NCI-H1436 treated with DMSO at 0.1 percent for 48 hours (cell line): ENCODE measurements at places on chromosomes 7 and 10.

DNA sequence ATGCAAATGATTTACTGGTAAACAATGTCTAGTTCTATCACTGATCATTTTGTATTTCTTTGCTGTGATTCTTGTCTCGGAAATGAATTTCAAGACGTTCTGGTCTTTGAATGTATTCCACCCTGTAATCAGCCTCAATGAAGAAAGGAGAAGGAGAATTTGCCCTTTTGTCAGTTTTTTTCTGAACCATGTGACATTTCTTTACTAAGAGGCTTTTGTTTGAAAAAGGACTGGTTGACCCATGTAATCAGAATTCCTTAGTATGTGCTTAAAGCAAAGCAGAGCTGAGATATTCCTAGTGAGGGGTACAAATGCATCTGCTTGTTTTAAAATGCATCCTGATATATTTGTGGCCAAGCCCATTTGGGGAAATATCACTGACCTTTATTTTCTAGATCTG, 581.6 kb downstream of the ETV1 start:
- no peak for DNase-seq

DNA sequence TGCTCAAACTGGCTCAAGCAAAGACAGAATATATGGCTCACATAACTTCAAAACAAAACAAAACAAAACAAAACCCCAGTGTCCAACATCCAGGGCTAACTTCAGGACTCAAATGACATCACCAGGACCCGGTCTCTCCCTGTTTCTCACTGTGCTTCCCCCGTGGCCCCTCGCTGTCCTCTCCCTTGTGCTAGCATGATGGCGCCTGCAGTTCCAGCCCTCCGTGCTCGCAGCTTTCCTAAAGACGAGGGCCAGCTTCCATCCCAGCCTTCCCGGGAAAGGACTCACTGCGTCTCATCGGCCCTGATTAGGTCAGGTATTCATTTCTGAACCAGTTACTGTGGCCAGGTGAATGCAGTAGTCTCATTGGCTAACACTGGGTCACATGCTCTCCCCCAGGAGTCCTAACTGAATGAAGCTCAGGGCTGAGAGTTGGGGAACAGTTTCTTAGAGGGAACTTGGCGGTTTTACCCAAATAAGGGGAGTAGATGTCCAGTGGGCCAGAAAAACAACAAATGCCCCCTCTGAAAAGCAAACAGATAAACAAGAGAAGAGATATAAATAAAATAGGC, 33.0 kb upstream of the CTBP2 start:
- no peak for DNase-seq

- no peak for DNase-seq
Measured at GRCh38 chr10:23826421-23826820, 382.5 kb upstream of the KIAA1217 start.

- DNase-seq = no peak
Measured at GRCh38 chr7:44432381-44432977, 58.0 kb downstream of the NUDCD3 start.

DNA sequence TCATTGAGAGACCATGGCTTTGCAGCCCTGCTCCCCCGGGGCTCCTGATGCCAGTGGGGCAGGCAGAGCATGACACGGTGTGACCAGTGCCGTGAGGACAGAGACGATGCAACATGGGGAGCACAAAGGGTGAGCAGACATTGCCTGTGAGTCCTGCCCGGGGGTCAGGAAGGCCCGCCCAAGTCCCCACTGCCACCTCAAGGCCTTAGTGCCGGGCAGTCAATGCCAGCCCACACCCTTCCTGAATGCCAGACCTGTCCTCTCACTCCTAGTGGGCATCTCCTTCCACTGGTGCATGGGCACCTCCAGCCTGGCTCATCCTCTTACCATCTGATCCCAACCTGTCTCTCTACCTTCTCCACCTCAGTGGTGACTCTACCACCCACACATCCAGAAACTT, 157.9 kb upstream of the ZMIZ1 start:
- DNase-seq = no peak

DNA sequence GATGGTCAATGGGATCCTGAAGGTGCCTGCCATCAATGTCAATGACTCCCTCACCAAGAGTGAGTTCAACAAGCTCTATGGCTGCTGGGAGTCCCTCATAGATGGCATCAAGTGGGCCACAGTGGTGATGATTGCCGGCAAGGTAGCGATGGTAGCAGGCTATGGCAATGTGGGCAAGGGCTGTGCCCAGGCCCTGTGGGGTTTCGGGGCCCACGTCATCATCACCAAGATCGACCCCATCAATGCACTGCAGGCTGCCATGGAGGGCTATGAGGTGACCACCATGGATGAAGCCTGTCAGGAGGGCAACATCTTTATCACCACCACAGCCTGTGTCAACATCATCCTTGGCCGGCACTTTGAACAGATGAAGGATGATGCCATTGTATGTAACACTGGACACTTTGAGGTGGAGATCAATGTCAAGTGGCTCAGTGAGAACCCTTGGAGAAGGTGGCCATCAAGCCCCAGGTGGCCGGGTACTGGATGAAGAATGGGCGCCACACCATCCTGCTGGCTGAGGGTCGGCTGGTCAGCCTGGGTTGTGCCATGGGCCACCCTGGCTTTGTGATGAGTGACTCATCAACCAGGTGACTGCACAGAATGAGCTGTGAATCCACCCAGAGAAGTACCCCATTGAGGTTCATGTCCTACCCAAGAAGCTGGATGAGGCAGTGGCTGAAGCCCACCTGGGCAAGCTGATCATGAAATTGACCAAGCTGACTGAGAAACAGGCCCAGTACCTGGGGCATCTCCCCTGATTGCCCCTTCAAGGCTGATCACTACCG, 63.0 kb upstream of the ANTXRL start:
- DNase-seq = no peak

- no peak for DNase-seq
Measured at GRCh38 chr7:30466266-30466665, 12.3 kb downstream of the NOD1 start.

DNA sequence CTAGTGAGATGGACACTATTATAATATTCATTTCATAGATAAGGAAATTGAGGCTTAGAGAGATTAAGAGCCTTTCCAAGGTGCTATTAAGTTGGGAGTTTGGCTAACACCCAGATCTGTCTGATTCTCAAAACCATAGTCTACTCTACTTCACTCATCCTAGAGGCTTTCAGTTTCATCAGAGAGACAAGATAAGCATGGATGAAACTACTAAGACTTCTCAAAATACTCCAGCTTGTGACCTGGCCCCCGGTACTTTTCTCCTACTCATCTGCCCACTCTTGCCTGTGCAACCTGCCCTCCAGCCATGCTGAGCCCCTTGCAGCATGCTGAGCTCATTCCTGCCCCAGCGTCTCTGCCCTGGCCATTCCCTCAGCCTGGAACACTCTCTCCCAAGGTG, 12.2 kb upstream of the SLC35B4 start:
- no peak for DNase-seq

DNA sequence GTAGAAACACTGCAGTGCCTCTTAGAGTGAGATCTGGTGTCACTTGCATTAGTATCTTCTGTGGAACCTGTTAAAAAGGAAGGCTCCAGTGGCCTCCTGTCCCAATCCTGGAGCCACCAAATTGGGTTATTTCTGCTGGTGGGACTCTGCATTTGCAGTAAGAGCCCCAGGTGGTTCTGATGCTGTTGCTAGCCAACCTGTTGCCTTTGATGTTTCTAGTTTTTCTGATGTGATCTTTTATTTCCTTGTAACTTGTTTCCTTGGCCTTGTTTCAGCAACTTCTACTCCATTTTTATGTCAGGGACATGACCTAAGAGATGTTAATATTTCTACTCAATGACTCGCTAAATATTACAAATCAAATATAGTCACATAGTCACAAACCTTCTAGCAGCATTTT, 12.5 kb upstream of the STN1 start:
- DNase-seq = no peak

- DNase-seq = no peak
Measured at GRCh38 chr10:51507476-51507875, 191.9 kb downstream of the CSTF2T start.
